ENCODE measurements at places on chromosomes 16 and 17.
A peak's percentile ranks its signal among the peaks of the same experiment; 100 is the strongest.

DNA sequence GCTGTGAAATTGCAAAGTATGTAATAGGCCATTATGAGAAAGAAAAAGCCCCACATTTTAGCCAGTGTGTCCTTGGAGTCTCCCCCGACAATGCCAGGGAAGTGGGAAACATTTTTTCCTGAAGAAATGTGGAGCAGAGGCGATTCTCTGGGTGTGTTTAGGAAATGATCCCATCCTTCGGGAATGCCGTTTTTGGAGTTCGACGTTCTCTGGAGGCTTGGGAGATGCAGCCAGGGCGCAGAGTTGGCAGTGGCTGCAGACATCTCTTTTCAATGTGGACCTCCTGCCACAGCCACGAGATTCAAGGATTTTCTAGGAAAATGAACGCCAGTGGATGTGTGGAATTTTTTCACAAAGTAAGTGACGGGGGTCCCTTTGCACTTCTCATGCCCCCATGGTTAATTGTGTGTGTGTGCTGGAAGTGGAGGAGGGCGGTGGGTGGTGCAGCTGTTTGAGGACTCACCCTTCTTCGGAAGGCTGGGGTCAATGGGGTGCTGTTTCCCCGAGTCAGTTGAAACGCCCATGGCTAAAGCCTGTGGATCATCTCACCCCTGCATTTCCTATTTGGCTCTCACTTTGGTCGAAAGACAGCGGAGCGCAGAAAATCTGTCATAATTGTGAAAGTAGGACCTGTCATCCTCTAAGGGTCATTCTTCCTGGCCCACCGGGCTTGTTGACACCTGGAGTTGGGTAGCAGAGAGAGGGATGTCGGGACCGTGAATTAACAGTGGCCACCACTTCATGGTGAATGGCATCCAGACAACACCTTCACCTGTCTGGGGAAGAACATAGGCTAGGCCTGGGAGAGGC is 73.2 kb downstream of the CMIP start:
- no peak for DNase-seq

DNA sequence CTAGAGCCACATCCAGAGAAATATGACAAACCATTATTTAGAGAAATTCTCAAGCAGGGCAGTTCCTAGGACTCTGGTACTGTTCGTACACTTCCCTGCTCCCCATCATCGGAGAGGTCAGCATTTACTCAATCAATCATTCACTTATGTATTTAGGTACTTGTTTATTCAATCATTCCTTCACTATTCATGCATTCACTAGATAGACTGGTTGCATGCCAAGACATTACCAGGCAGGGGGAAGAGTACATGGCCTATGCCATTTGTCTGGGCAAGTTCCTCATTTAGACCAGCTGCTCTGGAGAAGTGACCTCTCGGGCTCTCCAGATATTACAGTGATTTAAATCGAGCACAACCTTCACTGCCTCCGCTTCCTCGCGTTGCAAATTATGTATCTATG is 603.4 kb downstream of the KCNJ2 start:
- DNase-seq = no peak

GRCh38 chr16:79607587-79607986 is 7.0 kb upstream of the MAF start:
- no peak for DNase-seq

GRCh38 chr17:1180958-1181752 is 1.4 kb upstream of the ABR start:
- peak; percentile 52 for DNase-seq

Data from GM12864 (cell line).